ENCODE measurements at places on chromosomes 12 and 14.

- no peak for DNase-seq
These were observed 36.7 kb downstream of the TMEM116 start for GRCh38 chr12:111976291-111976690.

- no peak for DNase-seq
These were observed 425.9 kb upstream of the DCN start for GRCh38 chr12:91608542-91608941.

DNA sequence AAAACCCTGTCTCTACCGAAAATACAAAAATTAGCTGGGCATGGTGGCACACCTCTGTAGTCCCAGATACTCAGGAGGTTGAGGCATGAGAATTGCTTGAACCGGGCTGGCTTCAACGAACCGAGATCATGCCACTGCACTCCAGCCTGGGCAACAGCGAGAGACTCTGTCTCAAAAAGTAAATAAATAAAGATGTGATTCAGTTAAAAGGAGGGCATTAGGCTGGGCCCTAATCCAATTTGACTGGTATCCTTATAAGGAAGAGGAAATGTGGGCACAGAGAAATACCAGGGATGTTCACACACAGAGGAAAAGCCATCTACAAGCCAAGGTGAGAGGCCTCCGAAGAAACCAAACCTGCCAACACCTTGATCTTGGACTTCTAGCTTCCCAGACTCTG lies 10.1 kb upstream of the DCAF4 start:
- no peak for DNase-seq

DNA sequence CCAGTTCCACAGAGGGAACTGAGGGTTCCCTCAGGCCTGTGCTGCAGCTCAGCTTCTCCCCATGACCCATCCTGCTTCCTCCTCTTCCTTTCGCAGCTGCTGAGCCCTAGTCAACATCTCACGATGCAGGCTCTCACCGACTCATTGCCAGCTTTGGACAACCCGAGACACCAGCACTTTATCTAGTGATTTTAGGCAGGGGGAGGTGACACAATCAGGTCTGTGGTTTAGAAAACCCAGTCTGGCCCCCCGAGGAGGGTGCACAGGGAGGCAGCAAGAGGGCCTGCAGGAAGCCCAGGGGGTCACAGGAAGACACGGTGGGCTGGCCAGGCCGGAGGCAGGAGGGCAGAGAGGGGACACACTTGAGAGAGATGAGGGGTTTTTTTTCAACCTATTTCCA lies 35.4 kb downstream of the DIO3 start:
- DNase-seq: no peak

DNA sequence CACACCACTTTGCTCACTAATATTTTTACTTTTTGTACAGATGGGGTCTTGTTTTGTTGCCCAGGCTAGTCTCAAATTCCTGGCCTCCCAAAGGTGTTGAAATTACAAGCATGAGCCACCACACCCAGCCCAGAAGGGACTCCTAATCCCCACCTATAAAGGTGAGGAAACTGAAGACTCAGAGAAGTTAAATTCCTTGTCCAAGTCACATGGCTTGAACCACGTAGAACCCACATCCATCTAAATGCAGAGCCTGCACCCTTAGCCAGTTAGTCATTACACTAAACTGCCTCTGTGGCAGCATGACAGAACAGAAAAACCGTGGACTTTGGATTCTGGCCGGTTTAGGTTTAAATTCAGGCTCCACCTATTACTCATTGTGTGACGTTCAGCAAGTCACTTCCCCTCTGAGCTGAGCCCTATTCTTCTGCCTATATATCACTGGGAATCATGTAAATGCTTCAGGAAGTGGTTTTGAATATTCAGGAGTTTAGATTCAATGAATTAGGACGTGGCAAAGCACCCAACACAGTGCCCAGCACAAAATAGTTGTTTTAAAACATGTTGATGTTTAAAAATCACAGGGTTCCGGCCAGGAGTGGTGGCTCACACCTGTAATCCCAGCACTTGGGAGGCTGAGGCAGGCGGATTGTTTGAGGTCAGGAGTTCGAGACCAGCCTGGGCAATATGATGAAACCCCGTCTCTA lies 3.0 kb upstream of the CORO1C start:
- no peak for DNase-seq

- DNase-seq: no peak
These were observed 1133.9 kb downstream of the AACS start for GRCh38 chr12:126198966-126199692.

DNA sequence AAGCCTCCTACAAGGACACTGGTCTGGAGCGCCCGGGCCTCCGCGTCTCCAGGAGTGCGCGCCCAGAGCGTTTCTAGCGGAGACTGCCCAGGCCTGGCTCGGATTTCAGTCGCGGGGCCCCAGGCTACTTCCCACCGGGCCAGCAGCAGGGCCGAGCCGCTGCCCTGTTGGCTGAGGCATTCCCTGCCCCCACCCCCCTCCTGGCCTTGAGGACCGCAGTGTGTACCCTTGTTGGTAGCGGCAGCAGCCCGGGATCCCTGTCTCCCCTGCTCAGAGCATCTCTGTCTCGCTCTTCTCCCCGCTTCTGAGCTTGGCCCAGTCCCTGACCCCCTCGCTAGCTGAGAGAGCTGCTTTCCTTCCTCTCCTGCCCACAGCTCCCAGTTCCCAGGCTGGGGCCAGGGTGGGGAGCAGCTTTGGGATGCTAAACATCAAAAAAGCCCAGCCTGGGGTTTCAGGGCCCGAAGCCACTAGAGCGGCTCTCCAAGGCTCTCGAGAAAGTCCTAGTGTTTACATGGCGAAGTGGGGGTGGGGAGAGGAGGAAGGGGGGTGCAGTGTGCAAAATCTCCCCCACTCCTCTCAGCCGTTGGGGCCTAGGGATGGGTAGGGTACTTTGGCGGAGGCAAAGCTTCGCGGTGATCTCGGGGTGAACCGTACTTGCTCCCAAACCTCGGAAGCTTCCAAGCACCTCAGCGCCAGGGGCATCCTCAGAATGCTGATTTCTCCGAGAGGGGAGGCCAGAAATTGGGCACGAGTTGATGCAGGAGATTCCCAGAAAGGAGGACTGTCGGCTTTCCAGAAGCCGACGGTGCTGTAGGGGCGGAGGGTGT lies 6.4 kb downstream of the NKX2-1 start:
- no peak for DNase-seq

DNA sequence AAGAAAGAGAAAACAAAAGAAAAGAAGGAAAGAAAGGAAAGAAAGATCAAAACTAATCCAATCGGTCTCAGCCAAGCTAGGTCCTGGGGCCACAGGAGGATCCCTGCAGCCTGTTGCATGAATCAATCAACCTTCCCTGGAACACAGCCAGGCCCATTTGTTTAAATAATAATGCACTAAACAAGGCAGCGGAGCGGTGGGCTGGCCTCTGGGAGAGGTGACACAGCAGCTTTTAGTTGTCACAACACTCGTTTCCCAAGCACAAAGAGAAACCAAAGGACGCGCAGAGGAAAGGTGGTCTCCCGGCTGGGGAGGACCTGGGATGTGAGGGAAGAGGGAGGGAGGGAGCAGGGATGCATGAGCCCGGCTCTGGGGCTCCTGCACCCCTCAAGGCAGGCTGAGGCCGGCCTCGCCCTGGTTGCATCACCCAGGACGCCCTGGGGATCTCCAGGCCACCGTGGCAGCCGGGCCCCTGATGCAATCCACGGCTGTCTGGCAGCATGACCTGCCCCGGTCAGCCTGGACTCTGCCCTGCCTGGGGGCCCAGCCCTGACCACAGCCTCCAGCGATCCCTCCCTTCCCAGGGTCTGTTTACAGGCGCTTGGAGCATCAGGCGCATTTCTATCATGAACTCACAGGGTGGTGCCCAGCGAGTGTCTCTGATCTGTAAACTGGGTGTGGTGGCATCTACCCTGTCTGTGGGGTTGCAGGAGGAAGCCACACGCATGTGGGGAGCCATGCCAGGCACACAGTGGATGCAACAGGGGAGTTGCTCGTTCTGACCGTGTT lies 32.5 kb downstream of the MMP17 start:
- no peak for DNase-seq

- DNase-seq: no peak
These were observed 615.4 kb downstream of the C12orf50 start for GRCh38 chr12:87413784-87414183.

- no peak for DNase-seq
These were observed 7.0 kb upstream of the BDKRB1 start for GRCh38 chr14:96249029-96249428.

DNA sequence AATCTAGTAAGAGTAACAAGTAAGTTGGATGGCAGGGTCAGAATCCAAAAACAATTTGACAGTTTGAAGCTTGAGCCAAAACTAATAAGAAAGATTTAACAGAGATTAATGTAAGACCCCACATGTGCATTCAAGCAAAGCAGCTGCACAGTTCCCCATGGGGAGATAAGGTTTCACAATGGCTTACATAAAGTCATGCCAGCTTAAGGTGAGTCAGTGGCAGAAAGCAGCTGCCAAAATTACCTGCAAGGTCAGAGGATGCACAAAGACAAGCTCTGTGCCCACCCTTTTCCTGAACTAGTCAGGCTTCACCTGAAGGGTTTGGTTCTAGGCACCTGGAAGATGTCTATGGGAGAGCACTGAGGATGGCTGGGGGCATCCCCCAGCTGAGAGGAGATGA lies 36.6 kb upstream of the KRT77 start:
- no peak for DNase-seq

- no peak for DNase-seq
These were observed 7.1 kb downstream of the ERG28 start for GRCh38 chr14:75653563-75653962.

DNA sequence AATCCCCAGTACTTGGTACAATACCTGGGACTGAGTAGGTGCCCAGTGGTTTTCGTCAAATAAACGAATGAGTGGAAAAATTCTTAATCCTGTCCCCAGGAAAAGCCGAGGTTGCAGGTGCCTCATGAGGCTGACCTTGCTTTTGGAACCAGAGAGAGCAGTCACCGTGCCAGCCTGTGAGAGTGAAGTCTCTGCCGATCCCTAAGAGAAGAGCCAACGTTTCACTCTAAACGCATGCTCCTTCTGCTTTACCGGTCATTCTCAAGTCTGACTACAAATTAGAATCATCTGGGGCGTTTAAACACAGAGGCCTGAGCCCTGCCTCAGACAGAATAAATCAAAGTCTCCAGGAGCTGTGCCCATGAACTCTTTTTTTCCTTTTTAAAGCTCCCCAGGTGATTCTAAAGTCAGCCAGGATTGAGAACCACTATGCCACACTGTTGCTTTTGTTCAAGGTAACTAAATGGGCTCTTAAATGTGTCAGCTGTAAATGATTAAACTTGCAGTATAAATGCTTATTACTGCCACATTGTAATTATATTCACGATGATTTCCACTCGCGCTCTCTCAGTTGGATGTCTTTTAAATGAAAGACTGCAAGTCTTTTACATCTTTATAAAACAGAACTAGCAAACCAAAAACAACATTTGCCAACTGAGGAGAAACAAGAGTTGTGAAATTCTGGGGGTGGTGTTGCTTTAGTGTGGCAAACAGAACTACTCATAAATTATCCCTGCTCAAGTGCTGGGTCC lies 26.9 kb downstream of the TCP11L2 start:
- DNase-seq: no peak

DNA sequence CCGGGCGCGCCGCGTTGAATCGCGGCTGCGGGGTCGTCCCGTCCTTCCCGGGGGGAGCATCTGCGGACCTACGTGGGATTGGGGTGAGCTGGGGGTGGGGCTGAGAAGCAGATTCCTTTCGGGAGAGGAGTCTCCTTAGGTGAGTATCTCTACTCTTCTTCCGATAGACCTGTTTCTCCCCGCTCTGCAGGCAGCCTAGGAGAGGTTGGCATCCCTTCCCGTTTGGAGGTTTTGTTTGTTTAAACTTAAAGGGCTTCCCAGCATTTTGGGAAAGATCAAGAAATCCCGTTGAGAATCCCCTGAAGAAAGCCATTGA lies 411 bp downstream of the TTLL5 start:
- DNase-seq: no peak

DNA sequence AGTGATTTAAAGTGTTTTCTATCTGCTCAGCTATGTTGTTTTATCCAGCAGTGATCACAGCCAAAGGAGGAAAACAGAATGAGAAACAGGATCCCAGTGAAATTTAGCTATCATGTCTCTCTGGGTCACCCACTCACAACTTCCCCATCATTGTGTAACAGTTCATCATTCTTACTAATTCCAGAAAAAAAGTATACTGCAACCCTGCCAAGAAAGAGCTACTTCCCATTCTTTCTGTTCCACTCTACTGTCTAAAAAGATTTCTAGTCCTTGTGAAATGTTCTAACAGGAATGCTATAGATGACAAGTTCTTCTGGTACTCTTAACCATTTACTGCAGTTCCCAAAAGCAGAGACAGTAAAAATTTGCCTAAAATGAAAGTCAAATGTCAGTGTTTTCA lies 39.2 kb upstream of the CD163 start:
- DNase-seq: no peak

- no peak for DNase-seq
These were observed 593 bp downstream of the UNC119B start for GRCh38 chr12:120710805-120711296.

GRCh38 chr12:101243074-101243473 lies 33.0 kb upstream of the SLC5A8 start:
- no peak for DNase-seq

- no peak for DNase-seq
These were observed 111.1 kb downstream of the VEZT start for GRCh38 chr12:95328708-95329107.

GRCh38 chr14:31828946-31829868 lies 247.9 kb upstream of the ARHGAP5 start:
- DNase-seq: no peak

- no peak for DNase-seq
These were observed 460.4 kb upstream of the SOX5 start for GRCh38 chr12:24409868-24410267.

GRCh38 chr12:128165387-128165786 lies 101.6 kb upstream of the TMEM132C start:
- DNase-seq: no peak

DNA sequence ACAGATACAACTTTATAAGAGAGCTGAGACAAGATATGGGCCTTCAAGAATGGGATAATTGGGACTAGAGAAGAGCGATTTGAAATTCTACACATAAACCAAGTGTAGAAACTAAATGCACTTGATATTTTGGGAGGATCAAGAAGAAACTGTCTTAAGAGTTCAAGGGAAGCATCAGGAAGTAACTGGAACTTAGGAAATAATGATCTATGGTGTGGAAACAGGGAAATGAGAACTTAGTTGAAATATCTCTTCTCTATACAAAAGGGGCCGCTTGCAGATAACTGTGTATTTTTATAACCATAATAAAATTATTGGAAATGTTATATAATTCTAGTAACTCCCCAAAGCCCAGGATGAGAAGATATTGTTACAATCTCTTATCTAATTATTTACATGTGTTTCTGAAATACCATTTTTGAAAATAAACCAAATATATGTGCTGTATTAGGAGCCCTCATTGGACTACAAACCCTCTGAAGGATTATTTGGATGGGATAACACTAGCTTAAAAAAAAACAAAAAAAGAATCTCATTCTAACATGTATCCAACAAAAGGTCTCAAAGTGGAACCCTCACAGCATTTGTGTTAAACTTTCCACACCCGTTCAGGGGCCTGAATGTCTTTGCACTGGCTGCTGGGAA lies 84.7 kb upstream of the FLRT2 start:
- no peak for DNase-seq

DNA sequence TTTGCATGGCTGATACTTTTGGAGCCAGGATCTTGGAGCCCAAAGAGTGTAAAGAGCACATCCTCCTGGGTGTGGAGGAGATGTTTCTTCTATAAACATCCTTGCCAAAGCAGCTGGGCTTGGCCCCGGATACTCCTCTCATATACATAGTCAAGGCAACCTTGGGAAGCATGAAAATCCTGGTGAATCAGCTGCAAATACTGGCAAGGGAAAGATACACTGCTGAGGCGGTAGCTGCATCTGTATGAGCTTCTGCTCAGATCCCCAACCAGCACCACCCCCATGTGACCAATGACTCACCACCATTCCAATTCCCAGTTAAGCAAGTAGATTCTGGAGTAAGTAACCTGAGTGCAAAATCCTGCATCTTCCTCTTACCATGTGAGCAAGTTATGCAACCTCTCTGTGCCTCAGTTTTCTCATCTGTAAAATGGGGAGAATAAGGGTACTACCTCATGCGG lies 567.4 kb downstream of the MED13L start:
- no peak for DNase-seq
